ENCODE measurements at places on chromosomes 12 and 14. TPM values are rescaled to one million over a fixed set of nuclear protein-coding genes. Genes with fewer than 3 reads are reported as not detected.

DNA sequence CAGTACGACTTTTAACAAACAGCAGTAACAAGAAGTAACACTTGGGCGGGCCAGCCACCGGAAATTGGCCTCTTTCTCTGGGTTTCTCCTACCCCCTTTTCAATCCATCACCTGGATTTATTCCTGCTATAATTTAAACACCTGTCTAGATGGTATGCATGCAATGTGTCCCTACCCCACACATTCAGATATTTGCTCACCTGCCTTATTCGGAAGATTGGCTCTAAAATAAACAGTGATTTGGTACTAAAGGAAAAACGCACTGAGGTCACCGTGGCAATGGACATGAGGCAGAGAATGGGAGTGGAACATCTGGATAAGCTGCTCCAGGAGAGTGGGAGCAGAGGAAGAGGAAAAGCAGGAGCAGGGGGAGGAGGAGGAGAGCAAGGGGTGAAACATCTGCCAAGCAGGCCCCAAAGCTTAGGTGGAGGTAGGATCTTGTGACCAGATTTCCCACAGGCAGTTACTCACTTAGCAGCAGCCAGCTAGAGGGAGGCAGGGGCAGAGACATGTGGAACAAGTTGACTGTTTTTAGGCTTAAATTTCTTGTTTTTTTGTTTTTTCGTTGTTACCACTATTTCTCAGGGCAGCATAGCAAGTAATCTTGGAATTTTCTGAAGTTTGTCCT, 150.9 kb downstream of the TTLL5 start:
- H3K4me1 ChIP-seq: no peaks in the 10 kb centered on the region
- H3K27me3 ChIP-seq: no peaks in the 10 kb centered on the region
- DNase-seq: no peak
- H3K4me3 ChIP-seq: no peak overlapping the region
- H3K27ac ChIP-seq: no peak overlapping the region
- H3K36me3 ChIP-seq: peaks cover 10% of the 10 kb centered on the region

- no peak for DNase-seq
- H3K27me3 ChIP-seq: no peaks in the 10 kb centered on the region
- no peak overlapping the region for H3K27ac ChIP-seq
- no peak overlapping the region for H3K4me3 ChIP-seq
Measured at GRCh38 chr12:64273527-64274403, 51.7 kb upstream of the KICS2 start.

DNA sequence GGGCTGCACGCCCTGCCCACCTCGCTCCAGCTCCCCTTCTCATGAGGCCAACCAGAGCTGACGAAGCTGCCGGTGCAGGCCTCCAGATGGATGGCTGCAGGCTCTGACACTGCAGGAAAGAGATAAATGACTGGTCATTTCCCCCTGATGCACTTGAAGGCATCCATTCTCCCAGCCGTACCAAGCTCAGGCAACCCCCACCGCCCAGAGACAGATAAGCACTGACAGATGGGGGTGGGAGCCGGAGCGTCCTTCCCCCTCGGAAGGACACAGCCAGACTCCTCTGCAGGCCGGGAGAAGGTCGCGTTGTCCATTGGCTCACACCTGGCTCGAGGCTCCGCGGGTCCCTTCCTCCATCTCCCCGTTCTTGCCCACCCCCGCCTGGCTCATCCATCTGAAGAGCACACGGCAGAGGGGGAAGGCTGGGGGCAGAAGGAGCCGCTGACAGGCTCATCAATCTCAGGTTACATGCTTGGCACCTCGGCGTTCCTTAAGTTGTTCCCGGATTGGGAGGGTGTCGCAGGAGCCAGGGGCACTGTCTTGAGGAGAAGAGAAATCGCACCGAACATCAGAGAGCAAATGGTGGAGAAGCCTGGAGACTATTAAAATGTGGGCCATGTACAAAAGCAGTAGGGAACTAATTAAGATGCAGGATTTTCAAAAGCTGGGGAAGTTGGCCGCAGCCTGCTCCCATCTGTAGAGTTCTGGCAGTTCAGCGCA, 151.6 kb downstream of the DPF3 start:
- no peak overlapping the region for H3K27ac ChIP-seq
- DNase-seq: peak; percentile 62
- no peaks in the 10 kb centered on the region for H3K27me3 ChIP-seq
- peaks cover 8% of the 10 kb centered on the region for H3K4me1 ChIP-seq

GRCh38 chr12:42504049-42504448, 85.5 kb downstream of the PRICKLE1 start:
- peaks cover 6% of the 10 kb centered on the region for H3K4me1 ChIP-seq
- H3K27me3 ChIP-seq: no peaks in the 10 kb centered on the region
- H3K36me3 ChIP-seq: no peaks in the 10 kb centered on the region
- no peak overlapping the region for H3K27ac ChIP-seq
- no peak overlapping the region for H3K4me3 ChIP-seq

- DNase-seq: no peak
- no peak overlapping the region for H3K27ac ChIP-seq
Measured at GRCh38 chr12:130667421-130667960, 48.6 kb downstream of the RIMBP2 start.

Gene LRRC43
- not detected for total RNA-seq

All from esophagus muscularis mucosa (tissue), 4 donors.